ENCODE measurements at places on chromosomes 16 and 17. TPM values are rescaled to one million over a fixed set of nuclear protein-coding genes. Genes with fewer than 3 reads are reported as not detected.

GRCh38 chr17:17149520-17150447 is 56.3 kb downstream of the PLD6 start:
- no peak overlapping the region for H3K27ac ChIP-seq
- no peak for DNase-seq
- H3K4me1 ChIP-seq: no peaks in the 10 kb centered on the region
- no peaks in the 10 kb centered on the region for H3K27me3 ChIP-seq

DNA sequence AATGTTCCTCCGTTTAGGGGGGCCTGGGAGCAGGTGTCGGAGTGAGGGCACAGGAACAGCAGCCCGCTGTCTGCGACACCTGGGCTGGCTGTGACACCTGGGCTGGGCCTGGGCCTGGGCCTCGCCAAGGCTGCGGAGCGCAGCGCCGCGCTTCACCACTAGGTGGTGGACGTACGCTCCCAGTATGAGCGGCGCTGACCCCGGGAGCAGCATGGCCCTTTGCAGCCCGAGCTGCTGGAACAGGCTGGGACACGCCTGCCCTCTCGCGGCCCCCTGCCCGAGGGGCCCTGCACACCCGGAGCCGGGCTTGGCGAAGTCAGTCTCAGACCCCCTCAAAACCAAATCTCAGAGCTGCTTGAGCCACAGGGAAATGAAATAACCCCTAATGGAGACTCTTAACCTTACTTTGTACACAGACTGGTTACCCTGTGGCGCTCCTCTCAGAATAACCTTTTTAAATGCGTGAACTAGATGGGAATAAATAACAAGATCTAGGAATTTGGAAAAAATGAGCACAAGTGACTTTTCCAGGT is 38.6 kb upstream of the FA2H start:
- peak; percentile 98 for DNase-seq
- peaks cover 9% of the 10 kb centered on the region for H3K4me1 ChIP-seq
- H3K27ac ChIP-seq: no peak overlapping the region
- no peaks in the 10 kb centered on the region for H3K27me3 ChIP-seq
- H3K4me3 ChIP-seq: no peak overlapping the region

GRCh38 chr16:72789921-72790320 is 258.0 kb downstream of the ZFHX3 start:
- H3K4me1 ChIP-seq: peaks cover 5% of the 10 kb centered on the region
- H3K36me3 ChIP-seq: no peaks in the 10 kb centered on the region
- DNase-seq: no peak
- H3K4me3 ChIP-seq: no peak overlapping the region
- peaks cover 25% of the 10 kb centered on the region for H3K27me3 ChIP-seq
- H3K27ac ChIP-seq: no peak overlapping the region

The HSD17B2 gene
- not detected for total RNA-seq

The INTS2 gene
- 22.3 TPM for total RNA-seq

DNA sequence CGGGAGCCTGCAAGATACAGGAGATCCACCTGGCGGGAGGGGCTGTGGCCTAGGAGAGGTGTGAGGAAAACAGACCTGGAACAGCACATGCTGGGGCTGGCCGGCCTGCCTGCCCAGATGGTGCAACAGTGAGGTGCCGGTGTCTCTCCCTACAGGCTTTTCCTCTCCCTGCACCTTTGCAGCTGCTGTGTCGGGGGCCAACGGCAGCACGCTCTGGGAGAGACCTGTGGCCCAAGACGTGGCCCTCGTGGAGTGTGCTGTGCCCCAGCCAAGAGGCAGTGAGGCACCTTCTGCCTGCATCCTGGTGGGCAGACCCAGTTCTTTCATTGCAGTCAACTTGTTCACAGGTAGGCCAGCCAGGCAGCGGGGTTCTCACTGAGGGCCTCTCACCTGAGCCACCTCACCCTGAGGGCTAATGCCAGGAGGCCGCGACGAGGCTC is 15.9 kb downstream of the RGS11 start:
- H3K27ac ChIP-seq: no peak overlapping the region
- H3K4me1 ChIP-seq: no peaks in the 10 kb centered on the region
- peaks cover 9% of the 10 kb centered on the region for H3K36me3 ChIP-seq
- H3K4me3 ChIP-seq: no peak overlapping the region

- peaks cover 5% of the 10 kb centered on the region for H3K4me1 ChIP-seq
- no peak overlapping the region for H3K27ac ChIP-seq
- no peak for DNase-seq
- H3K36me3 ChIP-seq: peaks cover 19% of the 10 kb centered on the region
Measured at GRCh38 chr17:47708312-47708863, 14.4 kb downstream of the TBKBP1 start.

DNA sequence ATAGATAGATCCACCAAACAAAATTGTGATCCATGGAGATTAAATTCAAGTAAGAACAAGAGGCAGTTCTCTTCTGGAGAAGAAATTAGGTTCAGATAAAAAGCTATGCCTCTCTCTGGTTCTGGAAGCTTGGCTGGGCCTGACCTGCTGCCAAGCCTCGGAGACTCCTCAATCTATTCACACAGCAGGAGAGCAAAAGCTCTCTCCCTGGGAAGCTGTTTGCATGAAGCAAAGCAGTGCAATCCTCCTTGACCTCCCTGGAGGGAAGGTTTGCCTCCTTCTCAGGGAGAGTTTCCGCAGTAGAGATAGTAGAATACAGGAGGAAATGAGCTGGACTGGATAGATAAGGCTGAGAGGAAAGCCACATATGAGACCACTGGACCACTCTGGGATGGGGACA is 78.1 kb upstream of the GNAO1 start:
- H3K27ac ChIP-seq: no peak overlapping the region
- no peak overlapping the region for H3K4me3 ChIP-seq
- peaks cover 15% of the 10 kb centered on the region for H3K4me1 ChIP-seq
- H3K27me3 ChIP-seq: no peaks in the 10 kb centered on the region
- H3K36me3 ChIP-seq: no peaks in the 10 kb centered on the region
- peak; percentile 75 for DNase-seq
